Fibroblast of lung (primary cell): ENCODE measurements at places on chromosomes 3 and 15.
A peak's percentile ranks its signal among the peaks of the same experiment; 100 is the strongest.

DNA sequence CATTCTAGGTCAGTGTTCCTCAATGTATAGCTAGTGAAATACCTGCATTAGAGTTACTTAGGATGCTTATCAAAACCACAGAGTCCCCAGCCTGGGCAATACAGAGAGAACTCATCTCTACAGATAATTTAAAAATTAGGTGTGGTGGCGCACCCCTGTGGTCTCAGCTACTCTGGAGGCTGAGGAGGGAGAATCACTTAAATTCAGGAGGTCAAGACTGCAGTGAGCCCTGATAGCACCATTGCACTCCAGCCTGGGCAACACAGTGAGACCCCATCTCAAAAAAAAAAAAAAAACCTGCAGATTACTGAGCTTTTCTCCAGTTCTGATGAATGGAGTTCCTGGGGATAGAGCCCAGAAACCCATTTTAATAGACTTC lies 10.1 kb upstream of the MINDY2 start:
- H3K4me1 ChIP-seq, result no peaks in the 10 kb centered on the region
- no peak for DNase-seq
- H3K27ac ChIP-seq, result no peak overlapping the region

DNA sequence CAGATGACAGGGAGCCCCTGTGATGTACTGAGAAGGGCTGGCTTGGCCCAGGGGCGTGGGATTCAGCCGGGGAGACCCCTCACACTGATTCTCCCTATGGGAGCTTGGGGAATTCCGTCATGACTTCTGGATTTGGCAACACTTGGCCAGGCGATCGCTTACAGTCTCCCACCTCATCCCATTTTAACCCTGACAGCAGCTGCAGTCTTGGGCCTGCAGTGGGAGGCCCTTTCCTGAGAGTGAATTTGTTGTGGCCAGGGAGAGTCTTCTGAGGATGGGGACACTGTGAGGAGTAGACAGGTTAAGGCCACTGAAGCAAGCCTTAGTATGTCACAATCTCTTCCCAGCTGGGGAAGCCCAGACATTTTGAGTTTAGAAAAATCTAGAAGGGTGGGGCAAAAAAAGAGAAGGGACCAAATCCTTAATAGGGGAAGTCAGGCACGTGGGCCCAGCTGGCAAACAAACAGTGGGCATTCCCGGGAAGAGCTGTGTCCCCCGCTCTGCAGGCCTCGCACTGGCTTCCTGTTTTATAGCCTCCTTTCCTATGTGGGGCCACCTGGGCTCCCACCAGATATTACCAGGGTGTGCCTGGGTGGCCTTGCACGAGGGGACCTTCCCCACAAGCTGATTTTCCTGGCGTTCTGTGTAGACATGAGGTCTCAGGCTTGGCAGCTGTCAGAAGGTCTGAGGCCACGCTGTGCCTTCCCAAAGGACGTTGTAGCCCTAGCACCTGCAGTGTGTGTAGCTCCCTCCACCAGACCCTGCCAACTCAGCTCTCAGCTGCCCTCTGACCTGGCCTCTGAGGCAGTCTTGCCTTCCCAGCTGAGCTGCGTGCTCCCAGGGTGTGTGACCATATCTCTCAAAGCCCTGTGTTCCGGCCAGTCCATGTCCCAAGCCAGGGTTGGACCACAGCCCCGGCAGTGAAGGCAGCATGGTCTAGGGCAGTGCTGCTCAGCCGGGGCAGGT lies 64.5 kb downstream of the FEM1B start:
- peaks cover 4% of the 10 kb centered on the region for H3K4me1 ChIP-seq
- H3K27me3 ChIP-seq, result peaks cover 7% of the 10 kb centered on the region
- H3K27ac ChIP-seq, result no peak overlapping the region
- peak; percentile 36 for DNase-seq
- no peak overlapping the region for H3K4me3 ChIP-seq

DNA sequence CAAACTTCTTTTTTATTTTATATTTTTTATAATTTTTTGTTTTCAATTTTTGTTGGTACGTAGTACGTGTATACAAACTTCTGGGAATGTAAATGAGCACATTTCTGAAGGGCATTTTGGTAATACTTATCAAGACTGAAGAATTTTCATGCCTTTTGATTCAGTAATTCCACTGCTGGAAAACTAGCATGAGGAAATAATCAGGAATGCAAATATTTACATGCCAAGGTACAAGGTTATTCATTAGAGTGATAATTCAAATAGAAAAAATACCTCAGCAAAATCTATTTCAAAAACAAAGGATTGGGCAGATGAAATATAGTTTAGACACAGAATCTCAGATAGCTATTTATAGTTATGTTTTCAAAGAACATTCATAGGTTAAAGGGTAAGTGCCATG lies 128.7 kb downstream of the DMXL2 start:
- no peak overlapping the region for H3K27ac ChIP-seq
- no peaks in the 10 kb centered on the region for H3K36me3 ChIP-seq
- H3K4me1 ChIP-seq, result no peaks in the 10 kb centered on the region
- no peak overlapping the region for H3K4me3 ChIP-seq
- H3K27me3 ChIP-seq, result no peaks in the 10 kb centered on the region

GRCh38 chr3:130779031-130779430 lies 32.4 kb upstream of the PIK3R4 start:
- H3K27me3 ChIP-seq, result no peaks in the 10 kb centered on the region
- H3K4me3 ChIP-seq, result no peak overlapping the region
- no peak overlapping the region for H3K27ac ChIP-seq

DNA sequence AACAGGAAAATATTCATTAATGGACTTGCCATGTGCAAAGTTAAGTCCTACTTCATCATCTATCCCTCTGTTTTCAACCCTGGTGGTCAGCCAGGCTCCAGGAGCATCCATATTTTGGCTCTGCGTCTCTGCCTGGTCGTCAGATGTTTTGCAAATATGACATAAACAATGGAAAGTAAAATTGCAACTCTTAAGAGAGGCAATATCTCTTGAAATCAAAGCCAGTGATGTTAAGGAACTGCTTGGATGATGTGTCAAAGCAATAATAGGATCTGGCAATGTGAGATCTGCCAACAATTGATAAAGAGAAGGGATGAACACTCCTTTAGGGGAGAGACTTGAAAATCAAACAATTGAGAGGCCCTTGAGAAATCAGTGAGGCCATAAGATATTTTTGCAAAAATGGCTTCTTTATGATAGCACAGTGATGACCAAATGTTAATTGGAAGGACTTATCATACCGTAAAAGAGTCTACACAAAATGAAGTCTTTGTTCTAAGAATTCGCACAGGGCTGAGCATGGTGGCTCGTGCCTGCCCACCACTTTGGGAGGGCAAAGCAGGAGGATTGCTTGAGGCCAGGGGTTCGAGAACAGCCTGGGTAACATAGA lies 6.5 kb downstream of the ABHD6 start:
- no peaks in the 10 kb centered on the region for H3K36me3 ChIP-seq
- no peaks in the 10 kb centered on the region for H3K4me1 ChIP-seq
- DNase-seq, result no peak
- no peak overlapping the region for H3K4me3 ChIP-seq
- H3K27me3 ChIP-seq, result no peaks in the 10 kb centered on the region

DNA sequence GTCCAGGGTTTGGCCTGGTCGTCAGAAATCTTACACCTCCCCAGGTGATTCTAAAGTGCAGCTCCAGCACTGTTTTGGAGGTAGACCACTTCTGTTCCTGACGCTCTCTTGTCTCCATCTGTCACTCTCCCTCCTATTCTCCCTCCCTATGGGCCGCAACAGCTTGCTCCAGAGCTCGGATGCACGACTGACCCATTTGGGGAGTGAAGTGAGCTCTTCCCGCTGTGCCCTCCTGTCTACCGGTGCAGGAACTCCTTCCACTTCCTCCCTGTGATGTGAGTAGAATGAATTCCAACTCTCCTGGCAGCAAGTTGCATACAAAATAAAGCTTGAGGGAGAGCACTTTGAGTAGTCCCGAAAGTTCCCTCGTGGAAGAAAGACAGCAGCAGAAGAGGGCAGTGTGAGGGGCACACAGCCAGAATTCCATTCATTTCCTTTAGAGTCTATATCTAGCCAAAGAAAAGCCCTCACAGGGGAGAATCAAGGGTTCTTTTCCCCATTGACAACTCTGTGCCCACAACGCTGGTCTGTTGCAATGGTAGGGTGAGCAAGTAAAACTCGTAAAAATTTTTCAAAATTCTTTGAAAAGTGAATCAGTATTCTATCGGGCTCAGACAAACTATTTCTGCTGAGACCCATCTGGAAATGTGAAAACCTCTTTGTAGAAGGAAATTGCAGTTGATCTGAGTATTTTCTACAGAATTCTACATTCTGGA lies 39.9 kb upstream of the BDH1 start:
- peaks cover 2% of the 10 kb centered on the region for H3K4me1 ChIP-seq
- H3K27ac ChIP-seq, result no peak overlapping the region
- H3K4me3 ChIP-seq, result no peak overlapping the region
- peak; percentile 2 for DNase-seq

DNA sequence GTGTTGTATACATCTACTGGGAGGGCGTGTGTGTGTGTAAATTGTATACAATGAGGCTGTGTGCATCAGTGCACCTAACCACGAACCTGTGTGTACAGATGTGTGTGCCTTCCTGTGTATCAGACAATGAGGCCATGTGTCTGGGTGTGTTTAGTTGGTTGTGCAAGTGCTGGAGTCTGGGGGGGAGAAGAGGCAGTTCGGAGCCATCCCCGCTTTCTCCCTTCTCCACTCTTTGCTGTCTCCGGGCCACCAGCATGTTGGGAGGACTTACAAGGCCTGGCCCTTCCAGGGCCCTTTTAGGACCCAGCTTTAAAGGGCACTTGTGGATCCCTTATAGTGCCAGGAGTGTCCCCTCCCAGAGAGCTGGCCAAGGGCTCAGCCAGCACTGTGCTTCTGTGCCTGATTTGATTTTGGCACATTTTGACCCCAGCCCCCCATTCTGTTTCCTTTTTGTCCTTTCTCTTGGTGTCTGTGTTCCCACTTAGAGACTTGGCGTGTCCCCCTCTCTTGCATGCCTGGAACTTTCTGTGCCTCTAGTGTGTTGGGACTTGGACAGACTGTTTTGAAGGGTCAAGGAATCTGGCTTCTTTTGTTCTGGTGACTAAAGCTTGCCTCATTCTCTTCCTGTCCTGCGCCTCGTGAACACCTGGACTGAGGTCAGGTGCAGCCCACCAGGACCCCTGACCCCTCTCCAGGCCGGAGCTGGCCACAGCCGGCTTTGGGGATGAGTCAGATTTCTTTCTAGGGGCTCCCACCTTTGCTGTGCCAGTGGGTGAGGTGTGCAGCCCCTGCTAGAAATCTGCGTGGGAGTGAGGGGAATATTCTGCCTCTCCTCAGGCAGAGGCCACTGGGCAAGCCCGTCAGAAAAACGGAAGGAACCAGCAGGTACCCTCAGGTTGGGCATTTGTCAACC lies 1.5 kb downstream of the CTDSPL start:
- H3K4me3 ChIP-seq, result peak overlapping the region; percentile 95
- no peaks in the 10 kb centered on the region for H3K36me3 ChIP-seq
- peak overlapping the region; percentile 60 for H3K27ac ChIP-seq
- H3K27me3 ChIP-seq, result no peaks in the 10 kb centered on the region

- peak; percentile 52 for DNase-seq
- H3K27me3 ChIP-seq, result no peaks in the 10 kb centered on the region
- no peaks in the 10 kb centered on the region for H3K4me1 ChIP-seq
- peak within 1 kb of the TSS; percentile 29 for H3K4me3 ChIP-seq
- H3K36me3 ChIP-seq, result no peaks in the 10 kb centered on the region
- no peak within 1 kb of the TSS for H3K27ac ChIP-seq
Observed at GRCh38 chr3:12796171-12797123, at the start of gene CAND2. Gene CAND2 (plus strand): TSS chr3:12796680. CDS start chr3:12796721, 41 bp downstream.

GRCh38 chr3:173789530-173790162 lies 392.1 kb downstream of the NLGN1 start:
- no peaks in the 10 kb centered on the region for H3K36me3 ChIP-seq
- peak; percentile 6 for DNase-seq
- no peaks in the 10 kb centered on the region for H3K27me3 ChIP-seq
- H3K4me1 ChIP-seq, result no peaks in the 10 kb centered on the region
- no peak overlapping the region for H3K4me3 ChIP-seq
- H3K27ac ChIP-seq, result no peak overlapping the region

GRCh38 chr15:35305031-35305550 lies 220.0 kb upstream of the NANOGP8 start:
- H3K4me3 ChIP-seq, result no peak overlapping the region
